Stomach (tissue), 19 donors: ENCODE measurements at places on chromosomes 13 and 19. TPM values are rescaled to one million over a fixed set of nuclear protein-coding genes. Genes with fewer than 3 reads are reported as not detected.
A peak's percentile ranks its signal among the peaks of the same experiment; 100 is the strongest.

DNA sequence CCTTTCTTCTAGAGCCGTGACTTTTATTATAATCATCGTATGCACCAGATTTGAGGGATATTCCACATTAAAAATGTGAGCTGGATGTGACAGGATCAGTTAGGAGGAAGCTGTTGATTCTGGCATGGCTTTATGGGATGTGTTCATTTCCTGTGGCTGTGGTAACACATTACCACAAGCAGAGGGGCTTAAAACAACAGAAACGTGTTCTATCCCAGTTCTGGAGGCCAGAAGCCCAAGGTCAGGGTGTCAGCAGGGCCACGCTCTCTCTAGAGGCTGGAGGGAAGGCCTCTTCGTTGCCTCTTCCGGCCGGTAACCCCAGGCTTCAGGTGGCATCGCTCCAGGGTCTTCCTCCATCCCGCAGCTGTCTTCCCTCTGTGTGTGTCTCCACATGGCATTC lies 14.5 kb downstream of the MED25 start:
- H3K4me1 ChIP-seq = peaks cover 14% of the 10 kb centered on the region
- H3K27me3 ChIP-seq = no peaks in the 10 kb centered on the region
- DNase-seq = no peak
- H3K36me3 ChIP-seq = peaks cover 100% of the 10 kb centered on the region
- H3K4me3 ChIP-seq = no peak overlapping the region

DNA sequence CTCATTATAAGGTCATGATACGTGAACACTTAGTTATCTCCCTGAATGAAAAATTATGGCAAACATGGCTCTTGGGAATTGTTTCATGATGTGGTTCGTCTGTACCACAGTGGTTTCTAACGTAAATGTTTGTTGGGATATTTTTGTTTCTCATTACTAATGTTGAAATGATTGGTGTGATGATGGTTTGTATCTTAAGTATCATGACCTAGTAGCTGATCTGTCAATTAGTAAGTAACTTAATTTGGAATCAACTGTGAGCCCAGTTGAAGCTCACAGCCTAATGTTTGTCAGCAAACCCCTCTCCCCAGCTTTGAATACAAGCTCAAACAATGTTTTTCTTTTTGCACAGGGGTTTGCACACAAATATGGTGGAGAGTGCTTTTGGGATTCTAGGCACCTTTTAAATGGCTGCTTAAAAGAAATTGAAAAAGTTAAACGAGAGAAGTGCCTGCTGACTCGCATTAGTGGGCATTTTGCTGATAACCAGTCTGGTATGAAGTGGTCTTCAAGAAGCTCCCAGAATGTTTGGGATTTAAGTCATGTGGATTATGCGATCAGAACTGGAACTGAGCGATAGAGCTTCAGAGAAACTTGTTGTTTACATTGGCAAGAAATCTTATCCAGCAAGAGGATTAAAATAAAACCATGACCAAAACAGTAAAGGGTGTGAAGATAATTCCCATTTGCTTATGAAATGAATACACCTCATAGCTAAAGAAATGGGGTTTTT lies 68.2 kb downstream of the LMO7 start:
- no peaks in the 10 kb centered on the region for H3K4me1 ChIP-seq
- no peak overlapping the region for H3K4me3 ChIP-seq
- no peaks in the 10 kb centered on the region for H3K27me3 ChIP-seq

GRCh38 chr13:100382785-100383184 lies 205.8 kb downstream of the GGACT start:
- peaks cover 20% of the 10 kb centered on the region for H3K36me3 ChIP-seq
- H3K4me1 ChIP-seq = no peaks in the 10 kb centered on the region
- DNase-seq = no peak
- H3K27ac ChIP-seq = no peak overlapping the region
- no peaks in the 10 kb centered on the region for H3K27me3 ChIP-seq
- no peak overlapping the region for H3K4me3 ChIP-seq

DNA sequence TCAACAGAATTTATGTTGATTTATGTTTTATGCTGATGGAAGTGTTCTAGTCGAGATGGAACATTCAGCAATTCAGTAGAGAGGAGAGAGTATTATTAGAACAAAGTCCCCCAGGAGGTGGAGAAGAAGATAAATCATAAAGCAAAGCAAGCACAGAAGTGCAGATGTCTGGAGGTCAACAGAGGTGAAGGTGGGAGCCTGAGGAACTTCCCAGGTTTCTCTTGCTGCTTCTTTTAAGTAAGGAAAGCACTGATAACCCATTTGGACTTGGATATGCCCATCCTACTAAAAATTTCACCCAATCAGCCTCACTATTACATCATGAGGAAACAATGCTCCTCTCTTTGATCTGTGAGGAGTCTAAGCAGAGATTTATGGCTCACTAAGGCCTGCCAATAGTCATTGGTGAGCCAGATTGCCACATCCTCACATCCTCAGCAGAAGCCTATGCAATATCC lies 98.8 kb downstream of the EPSTI1 start:
- H3K36me3 ChIP-seq = peaks cover 9% of the 10 kb centered on the region
- H3K4me3 ChIP-seq = no peak overlapping the region
- peak; percentile 49 for DNase-seq

DNA sequence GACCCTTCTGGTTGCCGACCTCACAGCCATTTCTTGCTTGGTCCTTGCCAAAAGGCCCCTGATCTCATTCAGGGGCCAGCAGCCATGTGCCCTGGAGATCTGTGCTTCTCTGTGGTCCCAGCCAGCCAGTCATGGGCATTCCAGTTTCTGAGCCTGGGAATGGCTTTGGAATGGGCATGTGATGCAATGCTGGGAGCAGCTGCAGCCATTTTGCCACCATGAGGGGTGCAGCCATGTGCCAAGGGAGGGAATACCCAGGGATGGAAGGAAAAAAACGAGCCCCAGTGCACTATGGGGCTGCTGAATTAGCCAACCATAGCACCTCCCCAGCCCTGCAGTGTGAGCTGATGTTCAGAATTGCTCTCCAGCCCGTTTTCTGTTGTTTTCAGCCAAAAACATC lies 26.3 kb downstream of the F2RL3 start:
- no peak overlapping the region for H3K4me3 ChIP-seq
- no peaks in the 10 kb centered on the region for H3K27me3 ChIP-seq
- no peak for DNase-seq
- no peaks in the 10 kb centered on the region for H3K36me3 ChIP-seq

GRCh38 chr19:51124729-51125128 lies at the start of gene SIGLEC9:
Gene SIGLEC9 (plus strand): TSS chr19:51124906. CDS start chr19:51124975, 69 bp downstream.
- H3K36me3 ChIP-seq = no peaks in the 10 kb centered on the region
- DNase-seq = no peak
- no peak within 1 kb of the TSS for H3K27ac ChIP-seq
- no peaks in the 10 kb centered on the region for H3K27me3 ChIP-seq

DNA sequence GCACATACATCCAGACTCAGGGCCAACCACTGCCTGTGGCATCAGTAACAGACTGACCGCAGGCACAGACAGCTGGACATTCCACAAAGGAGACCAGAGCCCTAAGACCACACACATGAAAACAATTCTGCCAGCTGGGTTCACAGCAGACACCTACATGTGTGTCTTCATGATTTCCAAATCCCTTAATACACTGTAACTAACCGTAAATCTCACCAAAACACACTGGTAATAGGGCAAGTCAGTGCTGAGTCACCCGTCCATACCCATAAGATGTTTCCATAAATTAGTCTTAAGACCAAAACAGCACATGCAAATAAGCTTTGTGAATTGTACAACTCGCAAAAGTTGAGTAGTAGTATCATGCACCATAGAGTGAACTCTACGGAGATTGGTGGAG lies 65.4 kb downstream of the TUBGCP3 start:
- no peak overlapping the region for H3K27ac ChIP-seq
- H3K4me3 ChIP-seq = no peak overlapping the region
- no peaks in the 10 kb centered on the region for H3K4me1 ChIP-seq
- H3K36me3 ChIP-seq = peaks cover 92% of the 10 kb centered on the region

- H3K27ac ChIP-seq = no peak overlapping the region
- H3K27me3 ChIP-seq = no peaks in the 10 kb centered on the region
- H3K4me1 ChIP-seq = no peaks in the 10 kb centered on the region
- no peak overlapping the region for H3K4me3 ChIP-seq
- no peaks in the 10 kb centered on the region for H3K36me3 ChIP-seq
- no peak for DNase-seq
Observed at GRCh38 chr13:84525865-84526264, 643.6 kb upstream of the SLITRK1 start.

Gene SMIM17
- not detected for total RNA-seq

Gene CEACAM4
- total RNA-seq = not detected

Gene SIGLEC11
- total RNA-seq = 67.7 TPM
